ENCODE measurements at places on chromosomes 7 and 10.

- DNase-seq = no peak
Measured at GRCh38 chr10:78407966-78408365, 374.3 kb downstream of the RPS24 start.

DNA sequence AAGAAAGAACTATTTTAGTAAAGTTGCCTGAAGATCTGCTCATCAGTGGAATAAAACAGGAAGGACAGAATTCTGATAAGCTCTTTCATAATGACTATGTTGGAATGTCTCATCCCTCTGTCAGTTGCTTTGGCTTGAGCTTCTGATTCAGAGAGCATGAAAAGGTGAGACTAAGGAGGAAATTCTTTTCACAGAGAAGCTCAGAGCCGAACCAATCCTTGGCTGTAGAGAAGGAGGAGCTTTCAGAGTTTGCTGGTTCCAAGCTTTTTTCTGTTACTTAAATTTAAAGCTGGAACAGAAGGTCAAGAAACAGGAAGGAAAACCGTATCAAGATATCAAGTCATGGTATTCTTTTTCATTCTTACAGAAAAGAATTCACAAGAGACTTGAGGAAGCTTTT is 24.0 kb downstream of the GSTO2 start:
- DNase-seq = no peak

GRCh38 chr10:33781606-33782395 is 447.3 kb upstream of the NRP1 start:
- no peak for DNase-seq

DNA sequence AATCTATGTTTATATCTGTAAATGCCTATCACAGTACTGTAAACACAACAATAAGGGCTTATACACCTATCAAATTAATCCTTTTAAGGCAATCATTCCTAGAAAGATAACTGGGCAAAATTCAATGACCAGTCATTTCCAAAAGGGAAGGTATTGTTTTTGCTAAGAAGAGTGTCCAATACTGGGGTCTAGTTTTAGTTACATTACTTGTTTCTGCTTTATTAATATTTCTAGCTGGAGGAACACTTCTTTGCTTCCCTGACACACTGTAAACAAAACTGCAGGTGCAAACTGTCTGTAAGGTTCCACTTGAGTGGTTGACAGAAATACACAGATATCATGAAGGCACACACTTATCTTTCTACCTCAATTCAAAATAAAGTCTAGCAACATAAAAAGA is 84.2 kb upstream of the FAM133B start:
- DNase-seq = no peak

DNA sequence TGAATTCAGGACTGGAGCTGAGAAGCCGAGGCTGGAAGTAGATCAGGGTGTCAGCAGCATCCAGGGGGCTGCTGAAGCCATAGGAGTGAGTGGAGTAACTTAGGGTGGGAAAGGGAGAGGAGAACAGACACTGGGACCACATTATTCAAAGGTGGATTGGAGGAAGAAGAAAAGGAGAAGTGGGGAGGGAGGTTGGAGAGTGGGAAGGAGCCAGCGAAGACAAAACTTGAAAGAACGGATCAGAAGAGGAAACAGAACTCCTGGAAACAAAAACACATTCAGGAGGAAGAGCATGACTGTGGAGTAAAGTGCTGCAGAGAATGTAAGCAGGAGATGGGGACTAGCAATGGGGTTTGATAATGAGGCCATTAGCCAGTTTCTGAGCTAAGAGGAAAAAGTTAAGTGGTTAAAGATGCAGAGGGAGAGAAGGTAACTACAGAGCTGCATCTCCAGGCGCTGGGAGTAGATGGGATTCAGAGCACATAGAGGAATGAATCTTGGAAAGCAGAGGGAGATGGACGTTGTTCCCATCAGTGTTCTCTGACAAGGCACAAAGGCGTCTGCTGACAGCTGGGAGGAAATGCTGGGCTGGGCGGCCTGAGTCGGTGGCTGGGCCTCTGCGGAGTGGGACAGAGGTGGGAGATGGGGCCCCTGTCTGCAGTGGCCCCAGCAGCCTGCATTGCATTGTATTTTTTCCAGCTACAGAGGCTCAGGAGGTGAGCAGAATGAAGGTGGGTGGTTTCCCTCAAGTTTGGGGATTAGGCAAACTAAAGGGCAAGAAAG is 63.1 kb upstream of the LEP start:
- no peak for DNase-seq

DNA sequence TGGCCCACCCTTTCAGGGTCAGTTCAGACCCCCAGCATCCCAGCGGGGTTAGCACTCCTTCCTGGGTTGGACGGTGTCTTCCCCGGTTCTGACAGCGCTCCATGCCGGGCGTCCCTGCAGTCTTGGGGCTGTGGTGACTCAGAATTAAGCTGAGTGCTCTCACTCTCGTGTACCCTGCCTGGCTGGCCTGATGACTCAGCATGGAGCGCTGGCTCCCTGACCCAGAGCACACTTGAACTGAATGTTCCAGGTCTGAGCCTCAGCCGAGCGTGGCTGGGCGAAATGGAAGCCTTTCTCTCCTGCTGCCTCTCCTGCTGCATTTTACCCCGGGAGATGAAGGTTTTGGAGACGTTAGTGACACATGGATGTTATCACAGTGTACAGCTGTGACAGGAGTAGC is 7.1 kb downstream of the BAG3 start:
- DNase-seq = peak; percentile 85

DNA sequence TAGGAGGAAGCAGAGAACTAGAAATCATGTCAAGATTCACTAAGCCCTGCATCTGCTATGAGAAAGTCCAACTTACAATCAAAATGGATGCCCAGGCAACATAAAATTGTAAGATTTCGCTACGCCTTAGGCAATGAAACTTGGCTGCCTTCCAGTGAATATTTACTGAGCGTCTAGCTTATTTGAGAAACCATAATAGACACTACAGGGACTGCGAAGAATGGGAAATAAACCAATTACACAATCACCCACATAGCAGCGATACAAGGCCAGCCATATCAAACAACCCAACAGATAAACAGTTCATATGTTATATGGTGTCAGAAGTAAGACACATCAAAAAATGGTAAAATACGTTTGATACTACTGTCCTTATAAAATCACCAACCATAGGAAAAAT is 545.0 kb upstream of the C7orf33 start:
- no peak for DNase-seq

GRCh38 chr7:157291404-157292080 is 45.3 kb upstream of the DNAJB6 start:
- no peak for DNase-seq

DNA sequence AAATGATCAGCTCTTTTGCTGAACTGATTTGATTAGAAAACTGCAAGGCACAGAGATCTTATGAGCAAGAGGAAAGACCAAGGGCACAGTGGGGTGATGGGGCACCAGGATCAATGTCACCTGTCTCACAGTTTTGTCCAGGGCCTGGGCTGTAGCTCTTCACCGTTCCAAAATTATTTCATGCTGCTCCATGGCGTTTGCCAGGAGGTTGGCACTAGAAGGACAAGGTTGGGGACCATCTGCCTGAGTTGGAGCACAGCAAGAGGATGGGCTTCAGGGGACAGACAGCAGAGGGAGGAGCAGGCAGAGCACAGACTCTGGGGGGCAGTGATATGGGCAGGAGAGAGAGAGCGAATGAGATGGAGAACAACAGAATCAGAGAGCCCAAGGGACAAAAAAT is 17.5 kb upstream of the FRA10AC1 start:
- no peak for DNase-seq

Measured in HT-29 (cell line).